ENCODE measurements at places on chromosomes 1 and 21. TPM values are rescaled to one million over a fixed set of nuclear protein-coding genes. Genes with fewer than 3 reads are reported as not detected.
A peak's percentile ranks its signal among the peaks of the same experiment; 100 is the strongest.

OVAAL gene
- not detected for polyA plus RNA-seq

LAD1 gene
- polyA plus RNA-seq: 18.9 TPM

ARHGEF16 gene
- polyA plus RNA-seq: 11.2 TPM

CNR2 gene
- not detected for polyA plus RNA-seq

DRAM2 gene
- 22.9 TPM for polyA plus RNA-seq

CA14 gene
- 50.2 TPM for polyA plus RNA-seq

RNF19B gene
- 2.6 TPM for polyA plus RNA-seq

SEMA6C gene
- 8.5 TPM for polyA plus RNA-seq

S100A14 gene
- 0.53 TPM for polyA plus RNA-seq

RGS21 gene
- polyA plus RNA-seq: not detected

SERTAD4 gene
- polyA plus RNA-seq: 1.3 TPM

EDN2 gene
- polyA plus RNA-seq: not detected

DNA sequence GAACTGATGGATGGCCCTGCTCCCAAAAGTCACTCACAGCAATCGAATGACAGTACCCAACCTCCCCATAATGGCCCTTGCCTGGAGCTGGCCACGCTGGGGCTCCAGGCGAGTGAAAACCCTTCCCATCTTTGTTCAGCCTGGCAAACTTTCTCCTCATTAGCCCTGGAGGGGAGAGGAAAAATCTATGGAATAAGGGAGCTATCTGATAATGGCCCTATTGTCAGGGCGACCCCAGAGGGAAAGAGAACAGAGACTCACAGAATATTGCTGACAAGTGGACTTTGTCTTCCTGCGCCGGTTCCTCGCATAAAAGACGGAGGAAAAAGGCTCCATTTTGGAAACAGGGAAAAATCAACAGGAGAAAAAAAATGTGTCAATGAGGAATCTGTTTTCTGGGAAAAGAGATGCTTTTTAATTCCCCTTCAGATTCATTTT is 13.0 kb upstream of the ARHGEF16 start:
- H3K27ac ChIP-seq: no peak overlapping the region
- H3K4me3 ChIP-seq: no peak overlapping the region
- H3K36me3 ChIP-seq: no peaks in the 10 kb centered on the region

GRCh38 chr1:89578946-89579684 is 53.8 kb upstream of the LRRC8C start:
- no peak overlapping the region for H3K4me3 ChIP-seq
- H3K27me3 ChIP-seq: no peaks in the 10 kb centered on the region
- H3K36me3 ChIP-seq: 0 out of 2 replicates have a peak, but pooled peaks cover 14% of the 10 kb centered on the region
- no peaks in the 10 kb centered on the region for H3K4me1 ChIP-seq
- no peak for DNase-seq
- H3K27ac ChIP-seq: no peak overlapping the region

DNA sequence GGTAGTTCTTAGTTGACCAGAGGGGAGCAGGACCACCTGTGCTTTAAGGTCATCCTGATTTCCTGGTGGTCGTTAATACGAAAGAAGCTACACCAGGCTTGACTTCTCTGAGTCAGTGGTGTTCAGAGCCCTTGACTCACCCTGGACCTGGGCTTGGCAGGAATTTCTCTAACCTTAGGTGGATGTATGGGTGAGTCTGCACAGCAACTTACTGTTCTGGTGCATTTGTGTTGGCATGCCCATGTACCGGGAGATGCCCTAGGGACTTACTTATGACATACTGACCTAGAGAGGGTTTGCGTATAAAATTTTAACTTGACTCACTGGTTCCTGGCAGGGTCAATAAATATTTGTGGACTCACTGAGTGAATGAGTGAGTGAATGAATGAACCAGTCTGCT is 304.6 kb downstream of the DISC1 start:
- no peaks in the 10 kb centered on the region for H3K27me3 ChIP-seq
- H3K4me1 ChIP-seq: peaks cover 13% of the 10 kb centered on the region
- H3K36me3 ChIP-seq: 0 out of 2 replicates have a peak, but pooled peaks cover 6% of the 10 kb centered on the region
- no peak for DNase-seq
- no peak overlapping the region for H3K27ac ChIP-seq

DNA sequence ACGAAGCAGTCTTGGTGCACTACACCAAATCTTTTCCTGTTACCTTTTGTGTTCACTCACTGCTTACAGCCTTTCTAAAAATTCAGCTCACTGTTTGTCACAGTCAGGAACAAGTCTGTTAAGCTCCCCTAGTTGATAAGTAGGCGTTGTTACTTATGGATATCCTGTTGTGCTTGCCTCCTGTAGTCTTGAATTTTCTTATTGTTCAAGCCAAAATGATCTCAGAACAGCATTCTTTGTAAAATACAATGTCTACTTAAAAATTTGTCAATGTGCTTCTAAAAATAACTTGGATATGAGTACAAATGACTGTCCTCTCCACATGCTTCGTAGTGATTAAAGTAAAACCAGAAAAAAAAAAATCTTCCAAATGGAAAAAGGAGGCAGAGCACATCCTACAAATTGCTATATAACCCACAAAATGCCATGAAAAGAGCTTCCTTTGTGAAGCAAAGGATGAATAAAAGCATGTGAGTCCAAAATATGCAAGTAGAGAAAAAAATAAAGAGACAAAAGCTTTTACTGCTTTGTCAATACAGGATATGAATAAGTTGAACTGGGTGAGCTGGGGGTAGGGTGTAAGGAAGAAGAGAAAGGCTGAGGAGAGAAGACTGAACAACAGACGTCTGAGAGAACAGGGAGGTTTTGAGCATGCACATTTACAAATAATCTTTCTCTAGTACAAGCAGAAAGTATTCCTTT is 228.9 kb upstream of the ADGRL4 start:
- H3K4me3 ChIP-seq: no peak overlapping the region
- peaks cover 6% of the 10 kb centered on the region for H3K4me1 ChIP-seq
- peak; percentile 8 for DNase-seq
- H3K27me3 ChIP-seq: no peaks in the 10 kb centered on the region
- no peak overlapping the region for H3K27ac ChIP-seq
- H3K36me3 ChIP-seq: peaks cover 5% of the 10 kb centered on the region

- no peaks in the 10 kb centered on the region for H3K36me3 ChIP-seq
- H3K4me1 ChIP-seq: no peaks in the 10 kb centered on the region
- DNase-seq: no peak
- H3K27ac ChIP-seq: no peak overlapping the region
- no peak overlapping the region for H3K4me3 ChIP-seq
These were observed 98.8 kb downstream of the ZFYVE9 start for GRCh38 chr1:52240592-52241210.

- no peaks in the 10 kb centered on the region for H3K27me3 ChIP-seq
- no peak overlapping the region for H3K4me3 ChIP-seq
- H3K27ac ChIP-seq: no peak overlapping the region
- no peak for DNase-seq
These were observed 29.1 kb downstream of the STPG1 start for GRCh38 chr1:24384251-24385090.

DNA sequence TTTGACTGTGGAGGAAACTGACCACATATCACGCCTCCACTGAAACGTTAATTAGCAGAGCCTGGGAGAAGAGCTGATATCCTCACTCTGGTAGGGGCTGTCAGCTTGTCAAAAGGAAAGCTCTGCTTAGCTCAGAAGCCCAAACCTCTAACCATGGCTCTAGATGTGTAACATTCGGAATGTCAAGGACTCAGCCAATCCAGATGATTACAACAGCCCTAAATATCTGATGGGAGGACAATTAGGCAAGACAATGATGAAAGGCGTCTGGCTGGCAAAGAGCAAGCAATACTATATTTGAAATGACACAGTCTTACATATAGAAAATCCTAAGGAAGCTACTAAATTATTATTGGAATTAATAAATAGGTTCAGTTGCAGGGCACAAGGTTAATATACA is 45.7 kb upstream of the COX20 start:
- DNase-seq: no peak
- H3K4me1 ChIP-seq: peaks cover 14% of the 10 kb centered on the region
- no peaks in the 10 kb centered on the region for H3K36me3 ChIP-seq
- no peak overlapping the region for H3K4me3 ChIP-seq

DNA sequence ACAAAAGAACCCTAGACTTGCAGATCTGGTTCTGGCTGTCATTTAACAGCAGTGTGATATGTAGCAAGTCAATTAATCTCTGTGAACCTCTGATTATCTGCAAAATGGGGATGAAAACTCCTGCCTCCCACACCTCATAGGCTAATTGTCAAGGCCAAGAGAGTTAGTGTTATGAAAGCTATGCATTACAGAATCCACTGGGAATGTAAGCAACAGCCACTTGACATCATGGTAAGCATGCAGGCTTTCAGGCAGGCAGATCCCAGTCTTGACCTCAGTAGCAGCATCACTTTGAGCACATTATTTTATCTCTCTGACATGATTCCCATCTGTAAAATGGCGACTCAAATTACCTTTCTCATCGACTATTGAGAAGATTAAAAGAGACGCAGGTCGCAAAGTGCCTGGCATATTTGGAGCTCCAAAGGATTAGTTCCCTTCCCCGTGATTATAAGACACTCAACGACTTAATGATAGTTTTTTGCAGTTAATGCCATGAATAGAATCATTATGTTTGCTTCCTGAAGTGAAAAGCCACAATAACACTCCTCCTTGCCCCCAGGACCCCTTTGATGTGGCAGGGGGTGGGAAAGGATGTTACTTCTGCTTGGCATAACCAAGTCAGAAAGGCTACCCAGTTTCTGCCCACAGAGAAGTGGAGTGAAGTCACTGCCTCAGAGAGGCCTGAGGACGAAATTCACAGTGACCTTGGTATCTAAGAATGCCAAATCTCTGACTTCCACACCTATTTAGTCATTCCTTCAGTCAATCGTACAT is 273.0 kb upstream of the NFIA start:
- H3K27me3 ChIP-seq: no peaks in the 10 kb centered on the region
- DNase-seq: no peak
- no peak overlapping the region for H3K27ac ChIP-seq
- H3K4me1 ChIP-seq: no peaks in the 10 kb centered on the region

GRCh38 chr1:62024690-62025089 is 170.0 kb upstream of the L1TD1 start:
- no peak overlapping the region for H3K27ac ChIP-seq
- no peaks in the 10 kb centered on the region for H3K36me3 ChIP-seq
- H3K4me1 ChIP-seq: peaks cover 13% of the 10 kb centered on the region
- H3K4me3 ChIP-seq: no peak overlapping the region
- no peak for DNase-seq

- peak overlapping the region; percentile 59 for H3K4me3 ChIP-seq
- H3K4me1 ChIP-seq: peaks cover 23% of the 10 kb centered on the region
- DNase-seq: peak; percentile 75
- no peak overlapping the region for H3K27ac ChIP-seq
These were observed 959 bp upstream of the SDC3 start for GRCh38 chr1:30909365-30910068.

- no peak overlapping the region for H3K4me3 ChIP-seq
- no peaks in the 10 kb centered on the region for H3K27me3 ChIP-seq
- H3K36me3 ChIP-seq: no peaks in the 10 kb centered on the region
- DNase-seq: no peak
These were observed 569.6 kb downstream of the BRINP3 start for GRCh38 chr1:189908113-189908512.

- no peak overlapping the region for H3K27ac ChIP-seq
- DNase-seq: no peak
- peaks cover 30% of the 10 kb centered on the region for H3K27me3 ChIP-seq
- H3K4me3 ChIP-seq: peak overlapping the region; percentile 31
These were observed 97.4 kb downstream of the PRDM2 start for GRCh38 chr1:13797397-13797796.

DNA sequence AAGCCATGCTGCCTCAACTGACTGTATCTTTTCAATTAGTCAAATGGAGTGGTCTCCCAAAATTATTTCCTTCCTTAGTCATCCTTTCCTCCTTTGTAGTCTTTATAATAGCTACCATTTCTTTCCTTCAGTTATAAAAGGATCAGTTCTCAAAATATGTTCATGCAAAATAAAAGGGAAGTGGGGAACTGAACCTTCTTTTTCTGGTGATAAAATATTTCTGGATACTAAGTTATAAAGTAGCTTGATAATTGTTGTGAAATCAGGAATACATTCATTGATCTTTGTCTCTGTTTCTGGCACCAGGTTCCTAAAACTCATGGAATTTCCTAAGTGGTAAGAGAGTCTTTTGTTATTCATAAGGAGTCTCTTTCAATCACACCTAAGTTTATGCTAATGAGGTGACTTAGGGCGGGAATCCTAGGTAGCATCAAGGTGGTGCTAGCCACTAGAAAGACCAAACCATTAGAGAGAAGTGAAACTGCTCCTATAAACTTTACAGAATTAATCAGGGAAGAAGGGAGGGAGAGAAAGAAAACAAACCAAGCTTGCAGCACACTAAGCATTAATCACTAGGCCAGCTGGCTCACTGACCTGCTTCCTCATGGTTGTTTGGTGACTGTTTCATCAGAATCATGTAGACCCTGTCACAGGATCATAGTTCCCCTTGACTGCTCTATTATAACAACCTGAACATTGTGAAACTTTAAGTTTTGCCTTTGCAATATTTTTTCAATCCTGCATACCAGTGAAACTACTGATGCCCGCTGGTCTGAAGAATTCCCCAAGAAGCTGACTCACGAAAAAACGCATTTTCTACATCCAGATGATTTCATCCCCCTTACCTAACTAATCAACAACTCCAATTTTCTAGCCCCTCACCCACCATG is 161.6 kb upstream of the PTBP2 start:
- H3K4me3 ChIP-seq: no peak overlapping the region
- DNase-seq: peak; percentile 87
- peaks cover 43% of the 10 kb centered on the region for H3K4me1 ChIP-seq

DNA sequence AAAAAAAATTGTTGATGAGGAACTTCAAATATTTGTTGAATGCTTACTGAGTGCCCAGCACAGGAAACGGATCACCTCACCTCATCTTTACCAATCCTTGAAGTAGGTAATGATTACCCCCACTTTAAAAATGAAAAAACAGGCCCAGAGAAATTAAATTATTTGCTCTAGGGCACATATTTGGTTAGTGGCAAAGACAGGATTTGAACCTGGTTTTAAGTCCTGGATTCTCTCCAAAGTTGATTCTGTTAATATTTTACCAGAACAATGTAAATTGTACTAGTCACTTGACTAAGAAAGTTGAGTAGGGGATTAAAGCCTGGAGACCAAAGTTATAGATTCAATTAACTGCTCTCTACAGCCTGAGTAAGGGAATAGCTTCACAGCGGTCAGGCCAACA is 97.9 kb downstream of the GIPC2 start:
- no peaks in the 10 kb centered on the region for H3K27me3 ChIP-seq
- no peaks in the 10 kb centered on the region for H3K4me1 ChIP-seq
- no peaks in the 10 kb centered on the region for H3K36me3 ChIP-seq
- DNase-seq: no peak
- H3K27ac ChIP-seq: no peak overlapping the region

GRCh38 chr1:90356991-90357390 is 360.1 kb downstream of the BARHL2 start:
- no peaks in the 10 kb centered on the region for H3K27me3 ChIP-seq
- H3K4me1 ChIP-seq: no peaks in the 10 kb centered on the region
- no peak overlapping the region for H3K4me3 ChIP-seq
- H3K27ac ChIP-seq: no peak overlapping the region
- no peaks in the 10 kb centered on the region for H3K36me3 ChIP-seq

GRCh38 chr1:112911506-112912220 is 44.3 kb downstream of the SLC16A1 start:
- peak; percentile 71 for DNase-seq
- no peak overlapping the region for H3K4me3 ChIP-seq
- H3K36me3 ChIP-seq: peaks cover 8% of the 10 kb centered on the region
- peak overlapping the region; percentile 78 for H3K27ac ChIP-seq
- H3K27me3 ChIP-seq: no peaks in the 10 kb centered on the region
- peaks cover 64% of the 10 kb centered on the region for H3K4me1 ChIP-seq
